Activated T-cell treated with anti-CD3 and anti-CD28 coated beads for 24 hours (primary cell): ENCODE measurements at places on chromosomes 7 and 10.

GRCh38 chr7:66164356-66164755, 40.8 kb upstream of the TPST1 start:
- no peak for DNase-seq

- DNase-seq, result no peak
These were observed 156.5 kb downstream of the SGMS1 start for GRCh38 chr10:50467209-50467608.

DNA sequence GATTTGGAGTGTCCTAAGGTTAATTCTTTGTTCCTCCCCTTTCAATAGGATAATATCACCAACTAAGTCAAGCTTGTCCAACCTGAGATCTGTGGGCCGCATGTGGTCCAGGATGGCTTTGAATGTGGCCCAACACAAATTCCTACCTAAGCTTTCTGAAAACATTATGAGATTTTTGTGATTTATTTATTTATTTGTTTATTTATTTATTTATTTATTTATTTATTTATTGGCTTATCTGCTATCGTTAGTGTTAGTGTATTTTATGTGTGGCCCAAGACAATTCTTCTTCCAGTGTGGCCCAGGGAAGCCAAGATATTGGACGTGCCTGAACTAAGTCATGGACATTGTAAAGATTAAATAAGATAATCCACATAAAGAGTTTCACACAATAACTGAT, 446.0 kb downstream of the PARD3 start:
- DNase-seq, result no peak

GRCh38 chr10:5944389-5945189, 32.8 kb downstream of the IL15RA start:
- DNase-seq, result no peak

DNA sequence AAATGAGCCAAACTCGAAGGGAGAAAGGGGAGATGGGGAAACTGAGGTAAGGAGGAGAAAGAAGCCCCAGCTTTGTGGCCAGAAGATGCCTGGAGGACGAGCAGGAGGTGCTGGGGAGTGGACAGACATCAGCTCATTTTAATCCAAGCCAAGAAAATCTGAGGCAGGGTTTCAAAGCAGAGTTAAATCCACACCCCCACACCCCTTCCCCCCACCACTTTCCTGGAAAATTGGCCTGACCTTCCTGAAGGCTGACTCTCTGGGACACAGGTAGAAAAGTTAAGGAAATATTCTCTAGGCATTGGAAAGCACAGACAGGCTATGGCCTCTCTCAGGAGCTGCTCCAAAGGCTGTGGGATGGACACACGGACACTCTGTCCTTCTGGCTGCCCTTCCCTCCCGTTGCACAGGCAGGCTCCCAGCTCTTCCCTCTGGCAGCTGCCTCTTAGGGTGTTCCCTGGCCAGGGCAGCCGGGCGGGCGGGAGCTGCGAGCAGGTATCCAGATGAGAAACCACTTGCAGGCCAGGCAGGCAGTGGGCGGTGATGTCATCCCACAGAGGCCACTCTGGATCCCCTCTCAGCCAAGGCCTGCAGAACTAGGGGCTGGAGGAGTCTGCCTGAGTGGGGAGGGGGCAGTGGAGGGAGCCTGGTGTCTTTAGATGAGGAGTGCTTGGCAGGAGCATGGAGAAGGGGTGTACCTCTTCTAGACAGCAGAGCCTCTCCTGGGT, 171.8 kb downstream of the NEURL1 start:
- DNase-seq, result no peak

GRCh38 chr10:113753020-113753692, 1.7 kb downstream of the PLEKHS1 start:
- DNase-seq, result no peak

DNA sequence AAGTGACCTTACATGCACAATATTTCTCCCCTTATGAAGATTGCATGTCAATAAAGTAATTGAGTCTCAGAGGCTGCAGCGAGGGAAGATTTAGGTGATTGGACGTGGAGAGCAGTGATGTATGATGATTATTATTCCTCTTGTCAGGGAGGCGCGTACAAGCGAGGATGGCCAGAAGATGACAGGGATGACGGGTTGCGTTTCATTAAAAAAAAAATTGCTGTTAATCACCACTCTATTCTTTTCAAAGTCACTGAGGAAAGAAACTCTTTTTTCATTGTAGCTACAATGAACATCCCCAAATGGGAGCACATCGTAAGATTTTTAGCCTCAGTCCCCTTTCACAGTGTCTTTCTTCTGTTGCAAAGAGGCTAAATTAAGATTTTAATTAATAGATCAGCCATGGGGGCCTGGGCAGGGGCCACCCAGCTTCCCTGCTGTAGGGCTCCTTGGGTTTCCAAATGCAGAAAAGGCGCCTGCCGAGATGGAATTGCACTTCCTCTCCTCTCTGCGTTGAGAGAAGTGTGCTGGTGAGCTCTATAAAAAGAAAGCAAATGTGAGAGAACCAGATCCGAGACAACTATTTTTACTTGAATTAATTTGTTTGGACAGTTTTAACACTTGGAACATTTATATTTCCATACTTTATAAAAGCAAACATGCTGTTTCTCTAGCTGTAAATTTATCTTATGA, 998.1 kb downstream of the LRMDA start:
- DNase-seq, result no peak

GRCh38 chr10:125225051-125225450, 64.7 kb upstream of the CTBP2 start:
- no peak for DNase-seq

DNA sequence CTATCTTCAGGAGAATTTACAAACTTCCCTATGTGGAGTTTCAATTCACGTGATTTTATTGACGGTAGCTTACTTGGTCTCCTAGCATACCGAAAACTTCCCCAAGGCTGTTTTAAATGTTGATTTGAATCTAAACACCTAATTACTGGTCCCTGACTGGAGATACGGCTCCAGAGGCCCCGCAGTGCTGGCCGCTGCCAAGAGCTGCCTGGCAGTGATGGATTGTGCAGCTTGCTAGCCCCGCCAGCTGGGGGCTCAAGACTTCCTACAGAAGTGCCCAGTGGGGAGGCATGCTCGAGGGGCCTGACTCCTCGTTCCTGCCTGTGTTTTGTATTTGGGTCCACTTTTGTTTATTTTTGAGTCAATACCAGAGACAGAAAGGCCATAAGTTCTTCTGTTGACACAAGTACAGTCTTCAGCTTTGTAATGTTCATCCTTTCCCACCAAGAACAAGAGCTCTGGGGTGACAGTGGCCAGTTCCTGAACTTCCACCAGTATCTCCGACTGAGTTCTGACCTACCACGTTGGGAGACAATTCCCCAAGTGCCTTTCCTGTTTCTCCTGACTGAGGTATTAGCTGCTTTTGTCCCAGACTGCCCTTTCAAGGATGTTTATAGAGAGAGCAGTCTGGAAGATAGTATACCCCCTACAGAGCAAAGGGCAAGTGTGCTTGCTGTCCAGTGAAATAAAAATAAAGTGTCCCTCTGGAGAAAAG, 80.7 kb upstream of the CXCL12 start:
- DNase-seq, result no peak

DNA sequence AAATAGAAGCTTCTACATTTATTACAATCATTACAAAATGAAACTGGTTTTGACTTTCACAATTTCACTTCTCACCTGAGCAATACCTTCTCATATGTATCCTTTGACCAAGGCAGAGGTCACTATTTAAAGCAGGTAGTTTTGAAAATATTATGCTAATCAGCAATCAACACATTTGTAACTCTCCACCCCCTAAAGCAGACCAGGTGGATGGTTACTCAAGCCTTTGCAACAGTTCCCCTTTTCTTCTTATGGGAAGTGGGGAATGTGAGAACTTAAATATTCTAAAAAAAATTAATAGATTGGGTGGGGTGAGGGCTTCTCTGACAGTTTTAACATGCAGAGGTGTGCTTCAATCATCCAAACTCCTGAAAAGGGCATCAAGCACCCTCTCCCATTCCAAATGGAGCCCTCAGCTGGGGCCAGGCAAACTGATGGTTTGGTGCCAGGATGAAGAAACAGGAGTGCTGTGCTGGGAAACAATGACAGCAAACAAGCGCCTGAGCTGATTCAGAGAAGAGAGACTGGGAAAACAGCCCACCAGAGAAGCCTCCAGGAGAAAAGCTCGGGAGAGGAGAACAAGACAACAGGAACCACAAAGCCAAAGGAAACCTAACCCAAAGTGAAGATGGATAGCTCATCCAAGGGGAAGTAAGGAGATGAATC, 17.1 kb downstream of the RAPGEF5 start:
- no peak for DNase-seq

DNA sequence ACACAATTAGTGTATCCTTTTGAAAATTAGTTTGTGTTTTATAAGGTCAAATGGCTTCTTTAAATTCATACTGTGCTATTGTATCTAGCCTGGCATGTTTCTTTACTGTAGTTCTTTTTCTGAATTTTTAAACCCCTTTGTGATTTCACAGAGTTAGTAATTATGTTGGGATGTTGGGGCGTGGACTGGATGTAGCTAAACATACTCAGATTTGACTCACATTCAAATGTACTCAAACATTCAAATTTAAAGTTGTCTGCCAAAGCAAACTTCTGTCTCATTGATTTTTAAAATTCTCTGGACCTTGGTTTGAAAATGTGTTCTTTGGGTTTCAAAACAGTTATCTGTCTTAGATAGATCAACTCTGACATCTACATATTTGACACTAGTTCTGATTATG, 7.2 kb upstream of the NRP1 start:
- DNase-seq, result no peak

GRCh38 chr10:78626471-78626870, 442.3 kb upstream of the ZMIZ1 start:
- no peak for DNase-seq

DNA sequence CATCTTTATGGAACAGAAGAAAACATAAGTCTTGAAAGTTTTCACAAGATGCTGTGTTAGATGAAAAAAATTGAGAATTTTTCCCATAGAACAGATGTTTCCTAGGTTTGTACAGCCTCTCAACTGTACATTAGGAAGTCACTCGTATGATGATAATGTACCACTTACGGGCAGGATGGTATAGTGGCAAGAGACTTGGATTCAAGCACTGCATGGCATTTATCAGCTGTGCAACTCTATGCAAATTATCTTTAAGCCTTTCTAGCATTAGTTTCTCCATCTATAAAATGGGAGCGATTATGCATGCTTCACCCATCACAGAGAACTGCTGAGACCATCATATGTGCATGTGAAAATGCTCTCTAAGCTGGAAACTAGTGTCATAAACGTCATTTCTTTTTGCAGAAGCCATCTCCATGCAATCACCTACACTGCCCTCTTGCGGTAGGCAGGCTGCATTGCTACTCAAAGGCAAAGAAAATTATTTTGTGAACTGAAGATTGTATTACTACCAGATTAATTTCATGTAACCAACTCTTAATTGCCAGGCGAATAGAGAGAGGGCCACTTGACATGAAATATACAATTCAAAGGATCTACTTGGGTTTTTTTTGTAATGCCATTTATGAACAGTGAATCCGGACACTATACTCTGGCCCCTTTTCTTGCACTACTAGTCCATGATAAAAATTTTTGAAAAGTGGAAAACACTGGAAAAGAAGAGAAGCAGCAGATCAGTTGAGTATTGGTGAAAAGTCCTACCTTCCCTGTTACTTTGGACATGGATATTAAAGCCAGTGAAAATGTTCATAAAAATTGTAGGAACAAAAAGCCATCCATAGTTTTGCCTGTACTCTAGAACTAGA, 102.3 kb downstream of the JAZF1 start:
- DNase-seq, result peak; percentile 57

DNA sequence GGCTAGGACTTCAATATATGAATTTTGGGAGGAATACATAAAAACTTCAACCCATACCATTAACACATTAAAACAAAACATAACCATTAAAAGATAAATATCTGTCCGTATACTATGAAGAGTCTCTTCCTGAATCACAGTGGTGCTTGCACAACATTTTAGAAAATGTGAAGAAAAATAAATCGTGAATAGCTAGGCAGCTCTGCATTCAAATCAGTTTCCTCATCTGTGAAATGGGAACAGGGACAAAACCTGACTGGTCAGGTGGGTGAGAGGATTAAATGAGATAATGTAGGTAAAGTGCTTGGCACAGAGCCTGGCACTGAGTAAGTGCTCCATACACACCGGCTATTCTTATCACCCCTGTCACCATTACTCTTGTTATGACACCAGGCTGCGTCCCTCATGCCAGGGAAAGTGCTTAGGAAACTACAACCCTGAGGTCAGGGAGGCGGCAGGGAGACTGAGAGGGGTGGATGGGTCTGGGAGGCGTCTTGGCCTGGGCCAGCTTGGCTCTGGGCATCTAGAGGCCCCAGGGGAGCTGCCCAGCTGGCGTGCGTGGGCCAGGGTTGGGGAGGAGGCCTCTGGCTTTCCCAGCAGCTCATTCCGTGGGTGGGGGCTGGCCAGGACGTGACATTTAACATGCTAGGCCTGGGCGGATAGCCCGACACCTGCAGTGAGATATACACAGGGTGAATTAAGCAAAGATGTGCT, 78.3 kb downstream of the SH3PXD2A start:
- no peak for DNase-seq

DNA sequence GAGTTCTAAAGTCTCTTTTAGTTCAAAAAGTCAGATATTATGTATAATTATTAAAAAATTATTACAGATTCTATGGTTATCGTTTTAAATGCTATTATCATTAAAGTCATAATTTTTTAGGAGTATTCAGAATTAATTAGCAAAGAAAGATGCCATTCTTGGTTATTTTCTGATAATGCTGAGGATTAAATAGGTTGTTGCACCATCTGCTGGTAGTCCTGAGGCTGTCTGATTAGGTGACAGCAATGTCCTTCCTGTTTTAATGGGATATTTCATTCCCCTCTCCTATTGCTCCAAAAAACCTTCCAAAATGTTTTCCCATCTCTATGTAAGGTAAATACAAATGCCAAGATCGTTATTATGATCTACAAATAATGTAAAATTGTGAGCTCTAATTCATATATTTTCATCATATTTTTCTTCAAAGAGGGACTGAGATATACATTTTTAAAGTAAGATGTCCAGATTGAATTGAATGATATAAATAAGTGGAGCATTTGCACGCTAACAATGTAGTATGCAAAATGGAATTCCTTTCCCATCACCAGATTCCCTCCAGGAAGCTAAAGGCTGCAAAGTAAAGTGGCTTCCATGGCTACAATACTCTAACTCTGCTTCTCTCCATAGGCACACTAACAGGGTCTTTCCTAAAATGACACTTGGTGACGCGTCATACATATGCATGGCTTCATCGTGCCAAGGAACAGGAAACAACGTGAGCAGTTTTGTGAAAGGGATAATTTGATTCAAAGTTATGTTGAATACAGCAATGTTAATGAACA, 58.8 kb upstream of the AKR1E2 start:
- no peak for DNase-seq

DNA sequence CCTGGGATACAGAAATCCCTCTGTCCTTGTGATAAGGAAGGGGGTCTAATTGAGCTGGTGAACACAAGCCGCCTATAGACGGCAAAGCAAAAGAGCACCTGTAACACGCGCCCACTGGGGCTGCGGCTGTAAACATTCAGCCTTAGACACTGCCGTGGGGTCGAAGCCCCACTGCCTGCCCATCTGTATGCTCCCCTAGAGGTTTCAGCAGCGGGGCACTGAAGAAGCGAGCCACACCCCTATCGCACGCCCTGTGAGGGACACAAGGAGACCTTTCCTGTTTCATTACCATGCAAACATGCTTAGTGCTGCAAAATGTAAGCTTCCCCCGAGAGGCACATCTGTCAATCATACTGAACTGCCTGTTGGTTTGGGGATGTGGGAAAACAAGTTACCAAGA, 82.1 kb downstream of the NRP1 start:
- no peak for DNase-seq

GRCh38 chr10:6530211-6530840, 49.8 kb downstream of the PRKCQ start:
- peak; percentile 61 for DNase-seq
